ENCODE measurements at places on chromosomes 1 and 21. TPM values are rescaled to one million over a fixed set of nuclear protein-coding genes. Genes with fewer than 3 reads are reported as not detected.

The ACTN2 gene
- 33.8 TPM for total RNA-seq

The KCNE2 gene
- under 0.01 TPM for total RNA-seq

The TCHHL1 gene
- not detected for total RNA-seq

The CCDC185 gene
- not detected for total RNA-seq

The METTL13 gene
- total RNA-seq = 23.2 TPM

The VASH2 gene
- total RNA-seq = 28.1 TPM

The VHLL gene
- total RNA-seq = 0.82 TPM

The PPP1R8 gene
- 80.7 TPM for total RNA-seq

Data from frontal cortex (tissue), 4 donors.